T-helper 2 cell treated with Interferon-gamma antibody and Interleukin-4, amounts not matched to agents 5 μg/mL and 100 μg/mL, for 36 hours (primary cell): ENCODE measurements at places on chromosomes 4 and X.

DNA sequence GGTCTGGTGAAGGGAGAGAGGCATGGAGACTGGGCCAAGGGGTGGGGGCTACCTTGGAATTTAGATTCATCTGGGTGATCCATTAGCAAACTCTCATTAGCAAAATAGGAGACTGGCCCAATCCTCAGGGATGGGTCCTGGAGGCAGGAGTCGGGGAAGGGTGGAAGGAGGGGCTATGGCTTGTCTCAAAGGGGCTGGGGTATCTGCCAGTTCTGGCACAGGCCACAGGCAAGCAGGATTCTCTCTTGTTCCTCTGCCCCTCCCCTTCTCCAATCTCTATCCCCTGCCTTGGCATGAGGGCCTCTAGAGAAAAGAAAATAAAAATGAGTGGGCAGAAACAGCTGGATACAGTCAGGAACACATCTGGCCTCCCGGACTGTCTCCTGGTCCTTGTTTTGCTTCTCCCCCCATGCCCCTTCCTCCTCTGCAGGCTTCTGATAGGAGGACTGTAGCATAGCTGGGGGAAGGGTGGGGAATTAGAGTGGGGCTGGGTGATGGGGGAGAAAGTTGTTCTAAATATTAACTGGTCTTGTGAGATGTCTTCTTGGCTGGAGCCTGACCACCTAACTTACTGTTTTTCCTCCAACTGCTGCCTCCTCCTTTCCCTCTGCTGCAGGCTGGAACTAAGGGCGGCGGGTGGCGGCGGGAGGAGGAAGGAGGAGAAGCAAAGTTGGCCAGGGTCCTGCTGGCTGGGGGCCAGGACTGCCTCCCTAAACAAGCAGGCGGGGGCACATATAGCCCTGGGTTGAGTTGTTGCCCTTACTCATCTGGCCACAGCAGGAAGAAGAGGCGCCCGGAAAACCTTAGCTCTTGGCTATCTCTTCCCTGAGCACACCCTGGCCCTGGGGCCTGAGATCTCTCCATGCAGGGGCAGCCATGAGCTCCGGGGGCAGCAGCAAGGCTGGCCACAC is 53.3 kb upstream of the LAS1L start:
- no peak overlapping the region for H3K4me3 ChIP-seq
- H3K27me3 ChIP-seq, result no peaks in the 10 kb centered on the region
- H3K4me1 ChIP-seq, result peaks cover 4% of the 10 kb centered on the region
- no peak overlapping the region for H3K27ac ChIP-seq

- no peaks in the 10 kb centered on the region for H3K36me3 ChIP-seq
- peaks cover 3% of the 10 kb centered on the region for H3K27me3 ChIP-seq
- no peak for DNase-seq
- peaks cover 5% of the 10 kb centered on the region for H3K4me1 ChIP-seq
Measured at GRCh38 chr4:7642741-7643458, 208.2 kb upstream of the PSAPL1 start.

GRCh38 chrX:19195243-19195610 is 73.0 kb upstream of the ADGRG2 start:
- no peaks in the 10 kb centered on the region for H3K27me3 ChIP-seq
- no peaks in the 10 kb centered on the region for H3K36me3 ChIP-seq

GRCh38 chr4:85426366-85426765 is 48.6 kb upstream of the ARHGAP24 start:
- H3K36me3 ChIP-seq, result no peaks in the 10 kb centered on the region
- no peak overlapping the region for H3K4me3 ChIP-seq
- H3K27me3 ChIP-seq, result no peaks in the 10 kb centered on the region
- no peak overlapping the region for H3K27ac ChIP-seq

DNA sequence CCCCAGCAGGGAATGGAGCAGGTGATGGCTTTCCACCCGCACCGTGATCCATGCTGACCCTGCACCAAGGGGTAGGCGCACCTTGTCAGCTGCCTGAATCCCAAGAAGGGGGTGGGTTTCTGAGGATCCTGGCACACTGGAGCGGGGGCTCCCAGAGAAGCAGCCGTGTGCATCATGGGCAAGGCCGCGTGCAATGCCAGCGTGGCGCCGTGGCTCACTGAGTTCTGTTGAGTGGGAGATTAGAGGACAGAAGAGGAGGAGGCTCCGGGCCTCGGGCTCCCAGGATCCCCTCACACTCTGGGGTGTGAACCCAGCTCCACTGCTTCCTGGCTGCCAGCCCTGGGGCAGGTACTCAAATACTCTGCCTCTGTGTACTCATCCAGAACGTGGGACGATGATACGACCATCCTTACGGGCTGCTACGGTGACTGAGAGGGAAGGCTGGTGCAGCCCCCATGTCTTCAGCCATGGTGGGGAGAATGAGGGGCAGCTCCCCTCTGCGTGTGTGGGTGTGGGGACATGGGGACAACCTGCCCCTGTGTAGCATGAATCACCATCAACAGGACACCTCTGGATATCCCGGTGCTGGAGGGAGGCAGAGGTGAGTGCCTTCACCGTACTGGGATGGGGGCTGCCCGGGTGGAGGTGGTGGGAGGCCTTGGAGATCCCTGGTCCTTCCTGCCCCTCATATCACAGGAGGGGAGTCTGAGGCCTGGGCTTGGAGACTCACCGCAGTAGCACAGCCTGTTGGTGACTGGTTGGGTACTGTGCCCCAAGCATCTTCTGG is 52.6 kb downstream of the CPZ start:
- H3K4me1 ChIP-seq, result no peaks in the 10 kb centered on the region
- no peak overlapping the region for H3K4me3 ChIP-seq
- H3K27me3 ChIP-seq, result no peaks in the 10 kb centered on the region
- no peak overlapping the region for H3K27ac ChIP-seq
- DNase-seq, result no peak

DNA sequence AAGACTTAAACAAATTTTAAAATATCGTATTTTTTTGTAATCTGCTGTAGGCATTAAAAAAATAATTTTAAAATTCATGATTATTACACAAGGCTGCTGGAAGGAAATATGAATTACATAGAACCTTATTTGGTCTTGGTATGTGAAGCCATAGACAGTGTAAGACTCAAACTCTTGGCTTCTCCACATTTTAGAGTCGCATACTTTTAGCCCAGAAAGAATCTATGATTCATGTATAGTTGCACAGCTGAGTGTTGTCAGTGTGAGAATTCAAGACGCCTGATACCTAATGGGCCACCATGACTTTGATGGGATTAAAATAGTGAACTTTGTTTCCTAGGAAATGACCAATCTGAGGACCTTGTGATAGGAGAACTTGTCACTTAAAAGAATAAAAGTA is 1.4 kb downstream of the INTU start:
- no peak overlapping the region for H3K4me3 ChIP-seq
- peaks cover 22% of the 10 kb centered on the region for H3K27me3 ChIP-seq
- H3K4me1 ChIP-seq, result peaks cover 3% of the 10 kb centered on the region
- no peak for DNase-seq

DNA sequence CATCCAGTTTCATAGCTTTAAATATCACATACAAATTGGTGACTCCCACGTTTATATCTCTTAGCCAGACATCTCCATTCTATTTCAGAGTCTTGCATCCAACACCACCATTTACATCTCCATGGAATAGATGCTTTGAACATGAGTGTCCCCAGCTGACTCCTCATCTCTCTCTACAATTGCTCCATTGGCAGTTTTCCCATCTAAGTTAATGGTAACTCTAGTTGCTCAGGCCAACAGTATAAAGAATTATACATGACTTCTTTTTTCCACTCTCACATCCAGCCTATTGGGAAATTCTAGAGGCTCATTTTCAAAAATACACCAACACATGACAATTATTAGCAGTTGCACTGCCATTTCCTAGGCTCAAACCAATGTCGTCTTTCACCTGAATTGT is 388.2 kb downstream of the STIM2 start:
- no peak overlapping the region for H3K4me3 ChIP-seq
- no peaks in the 10 kb centered on the region for H3K4me1 ChIP-seq
- H3K36me3 ChIP-seq, result no peaks in the 10 kb centered on the region
- no peak overlapping the region for H3K27ac ChIP-seq

- peaks cover 58% of the 10 kb centered on the region for H3K36me3 ChIP-seq
- H3K4me1 ChIP-seq, result peaks cover 8% of the 10 kb centered on the region
- H3K27me3 ChIP-seq, result no peaks in the 10 kb centered on the region
- DNase-seq, result no peak
Measured at GRCh38 chrX:80749404-80749803, 60.3 kb downstream of the BRWD3 start.

- no peak overlapping the region for H3K4me3 ChIP-seq
- H3K27ac ChIP-seq, result no peak overlapping the region
Measured at GRCh38 chr4:40553995-40554394, 75.7 kb downstream of the RBM47 start.

GRCh38 chr4:37685823-37686372 is 278 bp downstream of the RELL1 start:
- H3K27me3 ChIP-seq, result peaks cover 3% of the 10 kb centered on the region
- H3K4me3 ChIP-seq, result peak overlapping the region; percentile 97
- DNase-seq, result peak; percentile 45
- H3K36me3 ChIP-seq, result peaks cover 26% of the 10 kb centered on the region

DNA sequence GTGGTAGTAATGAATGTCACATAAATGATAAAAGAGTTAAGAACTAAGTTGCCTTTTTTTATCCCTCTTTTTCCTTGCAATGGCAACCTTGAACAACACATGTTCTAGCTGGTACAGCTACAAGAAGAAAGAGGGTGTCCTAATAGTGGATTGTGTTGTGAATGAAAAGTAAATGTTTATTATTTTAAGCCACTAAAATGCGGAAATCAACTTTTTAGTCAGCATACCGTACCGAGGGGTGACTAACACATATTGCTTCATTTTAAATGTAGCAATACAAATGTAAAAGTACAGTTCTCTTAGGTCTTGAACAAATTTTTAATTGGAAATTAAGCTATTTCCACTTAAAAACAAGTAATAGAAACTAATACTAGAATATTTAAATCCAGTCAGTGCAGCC is 17.7 kb upstream of the AP1AR start:
- peaks cover 8% of the 10 kb centered on the region for H3K4me1 ChIP-seq
- H3K36me3 ChIP-seq, result no peaks in the 10 kb centered on the region
- peaks cover 5% of the 10 kb centered on the region for H3K27me3 ChIP-seq
- no peak for DNase-seq
- H3K4me3 ChIP-seq, result no peak overlapping the region

- no peaks in the 10 kb centered on the region for H3K4me1 ChIP-seq
- DNase-seq, result no peak
- no peaks in the 10 kb centered on the region for H3K36me3 ChIP-seq
- peaks cover 3% of the 10 kb centered on the region for H3K27me3 ChIP-seq
- H3K4me3 ChIP-seq, result no peak overlapping the region
- H3K27ac ChIP-seq, result no peak overlapping the region
Measured at GRCh38 chrX:38935561-38935960, 134.3 kb downstream of the MID1IP1 start.

DNA sequence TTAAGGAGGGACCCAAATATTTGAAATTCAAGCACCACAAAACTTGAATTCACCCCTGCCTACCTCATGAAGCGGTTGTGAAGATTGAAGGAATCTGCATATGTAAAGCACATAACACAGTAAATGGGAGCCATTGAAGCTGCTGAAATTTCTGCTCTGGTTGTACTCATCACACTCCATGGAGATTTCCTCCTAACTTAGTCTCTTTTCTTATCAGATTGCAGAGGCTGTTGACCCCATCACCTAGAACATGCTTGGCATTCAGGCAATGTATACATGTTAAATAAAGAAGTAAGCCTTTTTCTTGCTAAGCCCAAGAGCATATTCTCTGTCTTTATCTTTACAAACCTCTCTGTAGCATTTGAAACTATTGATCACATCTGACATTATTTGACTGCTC is 104.9 kb upstream of the TNIP3 start:
- peaks cover 17% of the 10 kb centered on the region for H3K4me1 ChIP-seq
- H3K27ac ChIP-seq, result no peak overlapping the region

DNA sequence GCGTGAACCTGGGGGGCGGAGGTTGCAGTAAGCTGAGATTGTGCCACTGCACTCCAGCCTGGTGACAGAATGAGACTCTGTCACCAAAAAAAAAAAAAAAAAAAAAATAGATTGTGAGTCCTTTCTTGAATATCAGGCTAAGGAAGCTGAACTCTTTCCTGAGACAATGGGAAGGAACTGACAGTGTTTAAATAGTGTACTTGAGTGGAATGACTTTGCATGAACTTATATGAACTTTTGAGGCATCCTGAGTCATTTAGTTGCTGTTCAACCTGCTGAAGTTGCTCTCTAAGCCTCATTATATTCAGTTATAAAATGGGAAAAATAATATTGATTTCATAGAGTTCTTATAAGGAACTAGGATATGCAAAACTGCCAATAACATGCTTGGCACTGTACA is 79.3 kb upstream of the LIMCH1 start:
- H3K27ac ChIP-seq, result no peak overlapping the region
- no peak overlapping the region for H3K4me3 ChIP-seq
- no peak for DNase-seq
- H3K36me3 ChIP-seq, result no peaks in the 10 kb centered on the region
- no peaks in the 10 kb centered on the region for H3K4me1 ChIP-seq
- H3K27me3 ChIP-seq, result no peaks in the 10 kb centered on the region

DNA sequence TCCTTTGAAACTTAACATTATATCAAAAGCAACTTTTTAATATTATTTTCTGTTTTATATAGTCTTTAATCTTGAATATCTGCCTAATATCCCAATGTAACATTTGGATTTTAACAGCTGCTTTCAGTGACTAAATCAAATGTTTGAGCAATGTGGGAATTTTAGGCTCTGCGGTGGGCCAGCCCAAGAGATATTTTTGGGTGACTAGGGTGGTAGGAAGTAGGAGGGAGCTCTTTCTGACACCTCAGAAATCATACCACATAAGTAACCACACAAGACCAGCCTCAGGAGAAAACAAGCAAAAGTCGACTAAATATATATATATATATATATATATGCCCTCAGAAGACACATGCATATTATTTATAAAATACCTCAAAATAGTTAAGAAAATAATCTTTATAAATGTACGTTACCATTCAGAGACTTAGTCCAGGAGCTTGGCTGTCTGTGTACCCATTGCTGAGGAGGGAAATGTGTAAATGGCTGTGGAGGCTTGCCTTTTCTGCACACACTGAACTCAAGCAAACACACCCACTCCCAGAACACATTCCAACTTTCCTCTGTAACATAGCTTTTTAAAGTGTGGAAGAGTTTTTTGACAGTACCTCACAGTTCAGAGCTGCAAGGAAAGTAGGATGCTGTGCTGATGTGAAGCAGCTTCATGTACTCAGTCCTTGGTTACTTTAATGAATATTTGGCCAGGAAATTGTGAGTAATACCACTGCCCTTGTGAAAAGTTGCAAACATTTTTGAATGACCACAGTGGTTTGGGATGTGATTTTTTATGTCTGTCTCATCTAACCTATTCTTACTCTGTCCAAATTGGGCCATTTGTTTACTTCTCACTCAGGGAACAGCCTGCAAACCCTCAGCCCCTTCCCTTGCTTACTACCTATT is at the start of gene RTL3:
RTL3 (minus strand) TSS at position 484 of the 900 bp plus-strand sequence. CDS start 908 bp downstream, outside the sequence.
- no peak for DNase-seq
- peaks cover 24% of the 10 kb centered on the region for H3K4me1 ChIP-seq
- peaks cover 4% of the 10 kb centered on the region for H3K36me3 ChIP-seq
- peak within 1 kb of the TSS; percentile 82 for H3K27ac ChIP-seq
- H3K4me3 ChIP-seq, result peak within 1 kb of the TSS; percentile 60

- H3K27me3 ChIP-seq, result no peaks in the 10 kb centered on the region
- H3K36me3 ChIP-seq, result no peaks in the 10 kb centered on the region
- DNase-seq, result no peak
- H3K4me3 ChIP-seq, result no peak overlapping the region
- no peaks in the 10 kb centered on the region for H3K4me1 ChIP-seq
Measured at GRCh38 chrX:153546386-153546785, 28.9 kb downstream of the ATP2B3 start.

GRCh38 chr4:77734928-77735327 is 84.2 kb downstream of the CNOT6L start:
- H3K4me3 ChIP-seq, result peak overlapping the region; percentile 82
- H3K36me3 ChIP-seq, result peaks cover 61% of the 10 kb centered on the region
- peak overlapping the region; percentile 72 for H3K27ac ChIP-seq
- DNase-seq, result peak; percentile 53
